ENCODE measurements at places on chromosomes 4 and X.

GRCh38 chr4:16692961-16693506, 205.4 kb downstream of the LDB2 start:
- DNase-seq = no peak

DNA sequence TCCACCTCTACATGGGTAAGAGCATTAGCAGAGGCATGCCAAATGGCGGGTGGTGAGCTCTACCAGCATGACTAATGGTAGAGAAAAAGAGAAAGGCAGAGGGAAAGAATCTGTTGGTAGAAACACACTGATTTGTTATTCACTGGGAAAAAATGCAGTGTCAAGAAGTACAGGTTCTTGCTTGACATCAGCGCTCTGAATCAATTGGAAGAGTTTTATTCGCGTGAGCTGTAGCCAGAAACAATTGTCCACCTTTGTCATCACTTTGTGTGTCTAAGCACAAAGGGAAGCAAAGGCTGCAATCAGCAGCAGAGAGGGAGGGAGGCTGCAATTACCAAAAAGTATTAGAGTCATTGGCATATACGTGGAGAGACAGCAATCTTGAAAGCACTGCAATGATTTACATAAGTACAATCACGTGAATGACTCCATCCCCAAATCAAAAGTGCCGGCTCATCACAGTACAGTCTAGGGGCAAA, 67.7 kb upstream of the HS3ST1 start:
- no peak for DNase-seq

GRCh38 chrX:118536204-118536603, 40.6 kb downstream of the DOCK11 start:
- DNase-seq = no peak

DNA sequence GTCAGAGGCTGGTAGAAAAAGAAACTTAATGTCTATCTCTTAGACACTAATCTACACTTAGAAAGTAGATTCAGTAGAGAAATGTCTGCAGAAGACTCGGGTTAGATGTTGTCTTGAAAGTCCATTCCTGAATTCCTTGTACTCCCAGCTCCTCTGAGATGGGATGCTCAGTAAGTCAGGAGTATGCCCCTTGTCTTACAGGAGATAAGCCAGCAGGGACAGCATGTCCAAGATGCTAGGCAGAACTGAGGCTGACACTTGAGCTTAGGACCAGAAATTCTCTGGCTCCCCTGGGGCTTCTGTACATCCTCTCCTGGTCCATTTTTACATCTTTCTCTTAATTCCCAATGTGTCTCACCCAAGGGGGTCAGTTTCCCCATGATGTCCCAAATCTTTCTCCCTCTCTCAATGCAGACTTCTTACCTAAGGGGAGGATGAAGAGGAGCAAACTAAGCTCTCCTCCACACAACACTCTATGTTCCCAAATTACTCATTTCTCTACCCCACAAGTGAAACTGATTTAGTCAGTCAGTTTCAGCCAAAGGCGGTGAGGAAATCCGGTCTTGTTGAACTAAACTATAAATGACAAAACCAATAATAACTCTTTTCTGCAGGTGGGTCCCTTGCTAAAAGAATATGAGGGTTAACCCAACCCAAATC, 558.2 kb upstream of the DIPK2B start:
- peak; percentile 44 for DNase-seq

- DNase-seq = no peak
Observed at GRCh38 chr4:83387476-83388312, 53.0 kb upstream of the HPSE start.

GRCh38 chrX:2676794-2677675, 14.1 kb upstream of the CD99 start:
- DNase-seq = no peak

DNA sequence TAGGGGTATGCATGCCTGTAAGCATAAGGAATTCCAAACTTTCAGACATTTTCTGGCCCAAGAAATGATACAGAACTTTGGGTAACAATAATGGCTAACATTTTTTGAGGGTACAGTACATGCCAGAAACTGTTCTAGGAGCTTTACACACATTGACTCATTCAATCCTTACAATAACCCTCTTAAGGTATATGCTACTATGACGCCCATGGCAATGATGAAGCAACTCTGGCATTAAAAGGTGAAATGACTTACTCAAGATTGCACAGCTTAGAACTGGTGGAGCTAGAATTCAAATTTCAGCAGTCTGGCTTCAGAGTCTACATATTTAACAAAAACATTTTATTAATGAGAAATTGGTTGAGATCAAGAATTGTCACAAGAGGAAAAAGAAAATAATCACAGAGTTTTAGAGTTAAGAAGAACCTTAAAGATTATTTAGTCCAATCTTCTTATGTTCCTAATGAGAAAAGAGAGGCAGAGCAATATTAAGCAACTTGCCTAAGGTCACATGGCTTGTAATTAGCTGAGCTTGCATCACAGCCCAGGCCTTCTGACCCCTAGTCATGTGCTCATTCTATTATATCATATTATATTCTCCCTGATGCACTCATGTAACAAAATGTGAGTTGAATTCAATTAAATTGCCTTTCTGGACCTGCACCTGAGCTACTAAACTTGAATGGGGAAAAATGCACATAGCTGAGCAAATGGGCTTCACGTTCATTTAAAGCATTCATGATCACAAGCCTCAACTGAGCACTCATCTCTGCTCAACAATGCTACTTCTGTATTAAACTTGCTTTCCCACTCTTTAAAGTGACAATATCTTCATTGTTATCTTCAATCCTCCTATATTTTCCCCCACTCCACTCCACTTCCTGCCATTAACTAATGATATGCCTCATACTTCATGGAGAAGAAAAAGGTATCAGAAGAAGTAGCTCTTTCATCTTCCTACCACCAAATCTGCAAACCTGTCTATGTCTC, 73.2 kb downstream of the ENOX2 start:
- no peak for DNase-seq

GRCh38 chr4:69831646-69832325, 28.2 kb downstream of the SULT1E1 start:
- DNase-seq = peak; percentile 39

DNA sequence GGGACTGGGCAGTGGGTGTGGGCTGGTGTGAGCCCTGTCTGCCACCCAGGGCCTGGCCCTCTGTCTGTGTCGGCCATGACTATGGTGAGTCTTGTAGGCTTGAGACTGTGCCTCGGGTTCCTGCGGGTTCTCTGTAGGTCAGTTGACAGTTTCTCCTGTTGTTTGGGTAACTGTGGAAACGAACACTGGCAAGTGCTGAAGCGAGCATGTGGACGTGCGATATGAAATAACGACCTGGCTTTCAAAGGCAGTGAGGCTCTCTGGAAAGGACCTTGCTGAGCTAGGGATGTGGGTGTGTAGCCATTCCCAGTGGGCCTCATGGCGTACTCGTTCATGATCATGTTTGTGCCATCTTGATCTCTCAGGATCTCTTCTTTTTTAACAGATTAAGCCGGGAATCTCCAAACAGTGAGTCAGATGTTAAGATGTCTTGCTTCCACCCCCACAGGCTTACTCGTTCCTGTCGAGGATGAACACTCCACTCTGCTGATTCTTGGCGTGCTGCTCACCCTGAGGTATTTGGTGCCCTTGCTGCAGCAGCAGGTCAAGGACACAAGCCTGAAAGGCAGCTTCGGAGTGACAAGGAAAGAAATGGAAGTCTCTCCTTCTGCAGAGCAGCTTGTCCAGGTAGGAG, 41.3 kb downstream of the HTT start:
- DNase-seq = no peak

- DNase-seq = no peak
Observed at GRCh38 chrX:2921750-2922149, 7.4 kb downstream of the ARSD start.

GRCh38 chrX:3219667-3220066, 126.8 kb downstream of the MXRA5 start:
- no peak for DNase-seq

- DNase-seq = no peak
Observed at GRCh38 chr4:38180456-38180855, 220.3 kb downstream of the PTTG2 start.

DNA sequence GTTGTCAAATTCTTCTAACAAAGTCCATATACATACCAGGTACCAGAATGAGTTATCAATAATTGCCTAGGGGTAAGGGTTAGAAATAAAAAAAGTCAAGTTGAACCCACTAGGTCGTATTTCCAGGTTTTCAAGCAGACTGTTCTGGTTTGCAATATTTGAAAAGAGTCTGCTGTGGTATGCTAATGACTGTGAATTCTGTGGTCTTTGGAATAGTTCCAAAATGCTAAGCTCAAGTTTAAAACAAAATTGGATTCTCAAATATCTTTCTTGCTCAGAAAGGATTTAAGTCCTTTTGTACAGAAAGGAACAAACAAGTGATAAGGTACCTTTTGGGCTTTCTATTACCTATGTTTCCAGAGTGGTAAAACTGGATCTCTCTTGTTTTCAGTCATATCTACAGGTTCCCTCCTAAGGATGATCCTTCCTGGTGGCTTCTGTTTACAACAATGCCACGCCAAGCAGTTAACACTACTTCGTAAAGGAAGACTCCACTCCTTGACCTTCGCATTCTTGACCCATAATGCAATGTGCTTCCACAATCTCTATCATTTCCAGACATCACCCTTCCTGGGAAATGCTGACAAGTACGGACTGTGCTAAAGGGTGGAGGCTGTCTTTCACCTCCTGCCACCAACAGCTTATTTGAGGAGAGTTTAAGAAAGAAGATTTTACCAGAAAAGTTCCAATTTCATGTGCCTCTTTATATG, 531.7 kb upstream of the FTHL17 start:
- DNase-seq = no peak

- no peak for DNase-seq
Observed at GRCh38 chrX:22629105-22629725, 356.5 kb downstream of the CBLL2 start.

DNA sequence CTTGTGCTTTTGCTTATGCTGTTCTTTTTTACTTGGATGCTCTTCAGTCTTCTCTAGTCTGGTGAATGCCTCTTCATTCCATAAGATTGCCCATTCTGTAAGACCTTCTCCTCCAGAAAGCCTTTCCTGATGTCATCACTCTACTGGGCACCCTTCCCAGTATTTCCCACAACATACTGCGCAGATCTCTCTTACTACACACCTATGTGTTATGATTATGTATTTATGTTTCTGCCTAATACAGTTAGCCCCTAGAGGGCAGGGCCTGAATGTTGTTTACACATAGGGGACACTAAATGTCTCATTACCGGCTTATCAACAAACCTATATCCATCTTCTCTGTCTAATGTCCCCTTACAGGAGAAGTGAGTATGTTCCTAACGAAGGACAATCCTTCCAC, 21.1 kb downstream of the AIFM1 start:
- no peak for DNase-seq

- no peak for DNase-seq
Observed at GRCh38 chr4:73450398-73451004, 14.5 kb downstream of the AFP start.

- DNase-seq = no peak
Observed at GRCh38 chr4:153223930-153224329, 19.7 kb downstream of the TRIM2 start.

- DNase-seq = no peak
Observed at GRCh38 chr4:180634306-180634705, 1608.9 kb upstream of the TENM3 start.

DNA sequence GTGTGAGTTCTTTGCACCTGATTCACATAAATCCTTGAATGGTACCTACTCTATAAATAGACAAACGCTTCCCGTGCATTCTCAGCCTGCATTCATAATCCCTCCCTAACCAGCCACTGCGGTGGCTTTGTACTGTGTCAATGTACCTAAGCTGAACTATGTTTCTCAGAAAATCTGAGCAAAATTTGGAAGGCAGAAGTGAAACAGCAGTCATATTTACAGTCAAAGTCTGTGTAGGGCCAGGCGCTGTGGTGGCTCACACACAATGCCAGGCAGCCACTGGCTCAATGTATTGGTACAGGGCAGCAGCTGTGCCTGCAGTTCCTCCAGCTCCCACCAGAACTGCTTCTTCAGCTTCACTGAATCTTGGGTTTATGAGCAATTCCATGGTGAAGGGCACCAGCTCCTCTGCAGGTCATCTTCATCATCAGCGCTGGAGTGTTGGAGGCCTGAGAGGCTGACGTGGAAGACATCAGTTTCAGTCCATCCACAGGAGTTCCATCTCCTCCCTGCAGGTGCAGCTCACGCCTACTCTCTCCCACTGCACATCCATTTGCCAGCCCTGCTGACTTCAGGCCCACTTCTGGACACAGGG, 32.3 kb upstream of the IRF2 start:
- peak; percentile 80 for DNase-seq

- DNase-seq = no peak
Observed at GRCh38 chrX:8341814-8342590, 122.6 kb upstream of the VCX3B start.

GRCh38 chrX:64642482-64642881, 247.2 kb upstream of the MTMR8 start:
- DNase-seq = peak; percentile 11

GRCh38 chrX:76643590-76643989, 216.1 kb downstream of the MAGEE1 start:
- no peak for DNase-seq

DNA sequence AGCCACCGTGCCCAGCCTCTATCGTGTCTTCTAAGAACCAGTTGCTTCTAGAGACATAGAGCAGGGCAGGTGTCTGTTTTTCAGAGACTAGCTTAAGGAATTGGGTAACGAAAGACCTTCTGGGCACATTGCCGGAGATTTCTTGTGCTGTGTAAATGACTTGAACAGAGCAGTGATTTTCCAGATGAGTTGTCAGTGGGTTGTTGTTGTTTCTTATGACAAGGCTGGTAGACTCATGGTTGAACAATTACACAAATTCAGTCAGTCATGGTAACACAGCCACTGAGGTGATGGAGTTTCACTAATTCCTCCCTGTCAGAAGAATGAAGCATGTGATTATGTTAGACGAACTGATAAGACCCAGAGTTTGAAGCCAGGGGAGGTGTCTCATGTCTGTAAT, 20.5 kb upstream of the DDX3X start:
- no peak for DNase-seq

GRCh38 chr4:135201081-135201480, 999.5 kb upstream of the PABPC4L start:
- DNase-seq = no peak

- no peak for DNase-seq
Observed at GRCh38 chr4:103074744-103075434, 1.7 kb downstream of the SLC9B2 start.

GRCh38 chr4:48906206-48907173, at the start of gene OCIAD2:
OCIAD2 (minus strand) TSS chr4:48906774; CDS start chr4:48904549, 2,225 bp downstream.
- peak; percentile 71 for DNase-seq

DNA sequence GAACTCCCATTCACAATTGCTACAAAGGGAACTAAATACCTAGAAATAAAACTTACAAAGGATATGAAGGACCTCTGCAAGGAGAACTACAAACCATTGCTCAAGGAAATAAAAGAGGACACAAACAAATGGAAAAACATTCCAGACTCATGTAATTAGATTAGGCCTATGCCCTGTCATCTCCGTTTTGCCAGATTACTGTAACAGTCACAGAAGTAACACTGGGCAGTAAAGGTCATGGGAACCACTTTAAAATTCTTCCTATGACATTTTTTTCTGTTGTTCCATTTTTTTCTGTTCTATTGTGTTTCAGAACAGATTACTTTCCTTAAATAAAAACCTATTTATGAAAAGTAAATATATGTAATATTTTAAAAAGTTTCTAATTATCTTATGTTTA, 199.4 kb upstream of the CENPE start:
- no peak for DNase-seq

GRCh38 chr4:183950536-183950935, 45.4 kb downstream of the STOX2 start:
- no peak for DNase-seq
